ENCODE measurements at places on chromosomes 7 and 10. TPM values are rescaled to one million over a fixed set of nuclear protein-coding genes. Genes with fewer than 3 reads are reported as not detected.

Gene FAS
- 13.7 TPM for total RNA-seq

Gene DDX56
- 104 TPM for total RNA-seq

Gene ASB4
- total RNA-seq = not detected

Gene UPK3B
- total RNA-seq = 4.9 TPM

Gene IDE
- total RNA-seq = 40.9 TPM

Gene CALY
- not detected for total RNA-seq

Data from B cell (primary cell).